ENCODE measurements at places on chromosomes 2 and 18. TPM values are rescaled to one million over a fixed set of nuclear protein-coding genes. Genes with fewer than 3 reads are reported as not detected.

Gene ASAP2
- 61.9 TPM for total RNA-seq

Gene PKDCC
- total RNA-seq, result 2.2 TPM

Gene ABCG8
- not detected for total RNA-seq

Gene MYO1B
- total RNA-seq, result 27.6 TPM

Gene SKOR2
- total RNA-seq, result not detected

All from endothelial cell of coronary artery (primary cell).